ENCODE measurements at places on chromosomes 16 and 17.

DNA sequence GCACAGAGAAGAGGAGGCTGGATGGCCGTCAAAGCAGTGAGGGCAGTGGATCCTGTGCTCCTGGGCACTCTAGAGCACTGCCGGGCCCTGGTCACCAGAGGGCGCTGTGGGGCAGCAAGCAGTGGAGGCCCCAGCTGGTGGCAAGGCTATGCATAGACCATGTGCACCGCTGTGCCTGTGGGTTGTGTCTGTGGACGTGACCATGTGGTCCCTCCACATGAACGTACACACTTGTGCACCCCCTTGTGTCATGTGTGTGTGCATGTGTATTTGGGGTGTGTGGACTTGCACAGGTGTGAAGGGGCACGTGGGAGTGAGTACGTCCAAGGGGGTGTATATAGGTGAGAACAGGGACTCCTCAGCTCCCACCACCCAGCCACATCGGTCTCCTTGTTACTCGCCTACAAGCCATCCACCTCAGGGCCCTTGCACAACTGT, 4.4 kb upstream of the MAP2K3 start:
- DNase-seq = peak; percentile 85

DNA sequence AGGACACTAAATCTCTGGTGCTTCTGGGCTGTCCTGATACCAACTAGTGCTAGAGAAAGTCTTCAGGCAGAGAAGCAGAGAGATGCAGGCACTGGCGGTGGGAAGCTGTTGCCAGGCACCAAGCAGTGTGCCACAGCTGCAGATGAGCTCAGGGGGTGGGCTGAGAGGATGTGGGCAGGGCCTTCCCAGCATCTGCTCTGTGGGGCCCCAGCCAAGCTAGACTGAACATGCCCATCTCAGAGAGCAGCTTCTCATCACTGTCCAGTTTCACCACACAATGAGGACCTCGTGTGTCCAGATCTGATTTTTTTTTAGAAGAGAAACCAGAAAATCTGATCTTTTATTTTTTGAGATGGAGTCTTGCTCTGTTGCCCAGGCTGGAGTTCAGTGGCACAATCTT, 17.1 kb downstream of the PSKH1 start:
- no peak for DNase-seq

- DNase-seq = no peak
Observed at GRCh38 chr16:82945420-82946101, 318.8 kb downstream of the CDH13 start.

GRCh38 chr17:7811251-7811650, 22.8 kb upstream of the KDM6B start:
- peak; percentile 11 for DNase-seq

DNA sequence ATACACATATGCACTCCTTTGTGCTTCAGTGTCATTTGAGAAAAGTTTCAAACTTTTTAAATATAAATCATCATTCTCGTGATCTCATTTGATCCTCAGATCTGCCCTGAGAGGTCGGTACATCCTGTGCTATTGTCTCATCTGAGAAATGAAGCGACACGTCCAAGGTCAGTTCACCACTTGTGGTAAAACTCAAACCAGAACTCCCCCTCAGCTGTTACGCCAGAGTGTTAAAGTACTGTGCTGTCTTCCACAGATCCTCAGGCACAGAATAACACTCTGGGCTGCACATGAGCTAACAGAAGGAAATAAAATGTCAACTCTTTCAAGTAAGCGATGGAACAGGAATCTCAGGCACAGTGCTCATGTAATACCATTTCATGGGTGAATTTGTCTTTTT, 31.4 kb downstream of the ANKFN1 start:
- DNase-seq = no peak

DNA sequence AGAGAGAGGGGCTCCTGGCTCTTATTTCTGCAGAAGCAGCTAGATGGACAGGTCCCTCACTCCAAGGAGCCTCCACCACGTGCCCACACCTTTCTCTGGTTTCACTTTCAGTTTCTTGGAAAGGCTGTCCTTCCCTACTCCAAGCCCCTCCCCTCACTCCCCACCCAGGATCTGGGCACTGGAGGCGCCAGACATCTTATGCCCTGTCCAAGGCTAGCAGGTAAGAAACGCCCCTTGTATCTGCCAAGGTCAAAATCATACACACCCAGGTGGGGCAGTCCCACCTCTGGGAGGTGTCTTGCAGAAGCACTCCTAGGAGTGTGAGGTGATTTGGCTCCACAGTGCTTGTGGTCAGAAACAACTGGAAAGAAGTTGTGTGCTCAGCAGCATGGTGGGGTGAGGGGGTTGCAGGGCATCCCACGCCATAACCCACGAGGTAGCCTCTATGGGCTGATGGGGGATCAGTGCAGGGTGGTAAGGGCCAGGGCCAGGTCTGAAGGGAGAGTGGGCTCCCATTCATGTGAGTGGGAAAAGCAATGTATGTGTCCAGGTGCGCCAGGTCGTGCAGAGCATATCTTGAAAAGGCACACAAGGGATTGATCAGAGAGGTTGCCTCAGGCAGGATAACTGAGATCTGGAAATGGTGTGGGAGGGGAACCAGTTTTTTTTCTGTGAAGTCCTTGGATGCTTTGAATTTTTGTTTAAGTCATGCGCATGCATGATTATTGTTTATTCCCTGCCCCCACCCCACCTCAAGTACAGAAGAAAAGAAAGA, 31.8 kb upstream of the PRM1 start:
- DNase-seq = no peak

DNA sequence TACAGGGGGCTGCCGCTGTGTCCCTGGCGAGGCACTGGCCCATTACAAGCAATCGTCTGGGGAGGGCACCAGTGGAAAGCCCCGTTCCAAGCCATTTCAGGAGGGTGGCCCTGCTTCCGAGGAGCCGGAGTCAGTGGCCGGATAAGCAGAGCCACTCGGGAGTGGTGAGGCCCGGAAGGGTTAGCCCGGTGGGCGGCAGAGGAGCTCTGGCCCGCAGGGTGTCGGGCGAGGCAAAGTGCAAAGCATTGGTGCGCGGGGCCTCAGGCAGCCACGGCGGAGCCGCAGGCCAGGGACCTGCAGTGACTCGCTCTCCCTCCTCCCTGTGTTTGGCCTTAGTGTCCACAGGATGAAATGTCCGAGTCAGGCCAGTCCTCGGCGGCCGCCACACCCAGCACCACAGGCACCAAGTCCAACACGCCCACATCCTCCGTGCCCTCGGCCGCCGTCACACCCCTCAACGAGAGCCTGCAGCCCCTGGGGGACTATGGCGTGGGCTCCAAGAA, 24.6 kb downstream of the NME3 start:
- no peak for DNase-seq

GRCh38 chr16:85565801-85566526, 47.2 kb upstream of the GSE1 start:
- no peak for DNase-seq

DNA sequence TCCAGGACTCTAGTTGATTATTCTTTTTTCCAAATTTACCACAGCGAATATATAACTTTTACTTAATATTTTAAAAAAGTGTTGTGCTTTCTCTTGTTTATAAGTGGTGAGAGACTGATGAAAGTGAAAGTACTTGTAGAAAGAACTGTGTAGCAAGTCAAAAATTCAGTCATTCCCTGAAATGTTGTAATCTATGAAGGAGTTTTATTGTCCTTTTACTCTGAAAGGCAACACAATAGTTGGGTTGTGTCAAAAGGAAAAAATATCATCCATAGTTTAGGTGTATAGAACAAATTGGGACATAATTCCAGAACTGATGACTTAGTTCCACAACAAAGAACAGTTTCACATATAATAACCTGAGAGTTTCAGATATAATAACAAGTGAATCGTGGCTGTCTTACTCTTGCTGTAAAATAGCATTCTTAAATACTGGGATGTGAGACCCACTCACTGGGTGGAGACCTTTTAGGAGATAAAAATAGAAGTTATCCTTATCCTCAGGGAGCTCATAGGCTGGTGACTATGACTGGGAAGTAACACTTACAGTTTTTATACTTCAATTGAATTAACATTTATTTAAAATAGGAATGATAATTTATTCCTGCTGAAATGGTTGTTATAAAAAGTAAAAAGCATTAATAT, 20.6 kb downstream of the CYB5B start:
- DNase-seq = no peak

GRCh38 chr16:31868691-31869167, 4.9 kb upstream of the ZNF267 start:
- peak; percentile 85 for DNase-seq

GRCh38 chr16:68786685-68787418, 49.8 kb downstream of the CDH1 start:
- no peak for DNase-seq

DNA sequence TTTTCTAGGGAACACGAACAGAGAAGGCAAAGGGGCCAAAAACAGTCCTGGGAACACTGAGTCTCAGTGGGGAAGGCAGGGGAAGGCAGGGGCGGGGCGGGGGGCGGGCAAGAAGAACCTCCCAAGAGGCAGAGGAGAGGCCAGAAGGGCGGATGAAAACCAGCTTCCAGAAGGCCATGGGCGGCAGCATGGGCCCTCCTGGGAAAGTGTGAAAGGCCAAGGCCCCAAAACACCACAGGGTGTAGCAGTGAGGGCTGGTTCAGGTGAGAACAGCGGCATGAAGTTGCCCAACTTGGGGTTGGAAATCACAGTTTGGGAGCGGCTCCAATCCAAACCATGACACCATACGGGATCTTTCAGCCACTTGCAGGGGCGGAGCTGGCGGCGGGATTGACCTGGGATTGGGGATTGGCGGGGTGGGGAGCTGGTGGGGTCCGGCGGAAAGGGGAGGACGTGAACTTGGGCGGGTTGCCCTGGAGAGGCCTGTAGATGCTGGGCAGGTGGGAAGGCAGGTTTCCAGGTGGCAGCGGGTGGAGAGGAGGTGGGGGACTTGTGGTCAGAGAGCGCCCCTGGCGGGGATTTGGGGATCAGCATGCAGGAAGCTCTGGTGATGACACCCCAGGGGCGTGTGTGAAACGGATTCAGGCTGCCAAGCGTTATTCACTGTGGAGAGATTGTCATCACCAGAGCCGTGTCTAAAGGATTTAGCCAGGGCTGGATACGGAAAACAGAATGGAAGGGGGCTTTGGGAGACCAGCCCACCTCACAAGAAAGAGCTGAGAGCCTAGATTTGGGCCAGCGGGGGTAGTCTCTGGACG, 80.9 kb downstream of the ARHGAP23 start:
- peak; percentile 27 for DNase-seq

- DNase-seq = no peak
Observed at GRCh38 chr16:55120408-55120807, 189.7 kb downstream of the IRX5 start.

DNA sequence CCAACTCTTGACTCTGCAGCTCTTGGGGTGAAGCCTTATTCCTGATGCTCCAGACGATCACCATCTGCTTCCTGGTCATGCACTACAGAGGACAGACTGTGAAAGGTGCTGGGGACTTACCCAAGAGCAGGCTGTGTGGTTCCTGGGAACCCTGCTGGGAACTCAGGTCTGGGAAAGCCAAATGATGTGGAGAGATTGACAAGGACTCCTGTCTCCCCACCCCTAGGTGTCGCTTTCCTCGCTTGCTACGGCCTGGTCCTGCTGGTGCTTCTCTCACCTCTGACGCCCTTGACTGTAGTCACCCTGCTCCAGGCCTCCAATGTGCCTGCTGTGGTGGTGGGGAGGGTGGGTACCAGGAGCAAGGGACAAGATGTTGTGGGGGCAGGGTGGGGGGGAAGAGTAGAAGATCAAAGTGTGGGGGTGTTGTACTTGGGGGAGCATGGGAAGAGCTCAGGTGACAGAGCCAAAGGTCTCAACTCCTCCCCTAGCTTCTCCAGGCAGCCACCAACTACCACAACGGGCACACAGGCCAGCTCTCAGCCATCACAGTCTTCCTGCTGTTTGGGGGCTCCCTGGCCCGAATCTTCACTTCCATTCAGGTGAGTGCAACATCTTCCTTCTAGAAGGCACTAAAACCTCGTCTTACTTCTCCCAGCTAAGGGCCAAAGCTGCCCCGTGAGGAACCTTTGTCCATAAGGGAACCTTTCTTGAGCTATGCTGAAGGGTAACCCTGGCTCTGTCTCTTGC, 3.0 kb downstream of the SOX15 start:
- DNase-seq = no peak

DNA sequence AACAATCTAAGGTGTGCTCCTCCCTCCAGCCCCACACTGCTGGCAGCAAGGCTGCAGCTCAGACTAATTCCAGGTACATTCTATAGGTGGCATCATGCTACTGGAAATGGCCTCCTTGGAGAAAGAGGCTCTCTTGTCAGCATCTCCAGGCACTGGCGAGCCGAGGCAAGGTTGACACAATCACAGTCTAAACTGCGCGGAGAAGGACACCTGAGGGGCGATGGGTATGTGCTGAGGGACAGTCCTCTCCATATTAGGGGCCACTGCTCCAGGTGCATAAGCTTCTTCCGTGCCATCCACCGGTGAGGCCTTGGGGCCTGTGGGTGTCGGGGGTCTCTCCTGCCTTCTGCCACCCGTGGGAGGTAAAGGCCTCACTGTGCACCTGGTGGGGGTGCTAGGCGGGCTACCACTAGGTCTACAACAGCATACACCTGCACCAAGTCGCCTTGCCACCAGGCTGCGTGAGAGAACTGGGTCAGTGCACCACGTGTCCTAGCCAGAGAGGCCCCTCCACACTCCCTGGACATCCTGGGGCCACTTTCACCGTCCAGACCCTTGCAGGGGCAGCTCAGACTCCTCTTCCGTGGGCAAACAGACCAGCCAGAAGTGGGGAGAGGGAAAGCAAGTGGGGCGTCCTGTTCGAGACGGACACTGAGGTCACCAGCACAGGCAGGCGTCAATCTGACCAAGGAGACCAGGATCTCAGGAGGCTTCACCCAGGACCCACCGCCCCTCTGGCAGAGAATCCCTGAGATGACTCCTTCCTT, 12.1 kb upstream of the CBX8 start:
- peak; percentile 33 for DNase-seq

DNA sequence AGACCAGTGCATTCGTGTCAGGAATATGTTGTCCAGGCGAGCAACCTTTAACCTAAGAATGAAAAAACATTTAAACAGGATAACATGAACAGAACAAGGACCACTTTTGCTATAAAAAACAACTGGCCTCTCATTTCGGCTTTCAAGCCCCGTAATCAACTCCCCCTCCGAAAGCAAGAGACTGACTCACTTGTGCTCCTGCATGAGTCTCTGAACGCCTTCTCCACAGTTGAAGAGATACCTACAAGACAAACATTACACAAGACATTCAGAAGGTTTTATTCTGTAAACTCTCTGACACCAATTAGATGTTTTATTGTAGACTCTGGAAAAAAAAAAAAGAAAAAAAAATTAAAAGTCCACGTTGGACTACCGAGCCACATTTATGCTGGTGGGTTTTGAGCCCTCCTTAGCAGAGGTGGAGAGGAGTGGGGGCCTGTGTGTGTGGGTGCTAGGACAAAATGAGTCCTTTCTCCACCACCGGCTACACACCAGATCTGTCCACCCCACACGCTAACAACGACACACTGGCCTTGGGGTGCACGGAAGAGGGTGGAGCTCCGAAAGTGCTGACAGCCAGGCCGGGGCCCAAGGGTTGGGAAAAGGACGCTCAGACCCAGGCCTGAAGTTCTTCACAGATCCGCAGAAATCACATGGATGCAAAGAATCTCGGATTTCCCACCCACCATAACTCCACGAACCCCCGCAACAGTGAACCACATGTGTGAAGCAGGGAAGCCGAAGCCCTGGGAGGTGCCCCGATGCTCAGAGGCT, 759 bp downstream of the ELAC2 start:
- DNase-seq = no peak
